GM23248 (cell line): ENCODE measurements at places on chromosomes 7 and 10.
A peak's percentile ranks its signal among the peaks of the same experiment; 100 is the strongest.

- peak; percentile 76 for DNase-seq
Observed at GRCh38 chr10:84329196-84329611, 815 bp downstream of the CCSER2 start.

DNA sequence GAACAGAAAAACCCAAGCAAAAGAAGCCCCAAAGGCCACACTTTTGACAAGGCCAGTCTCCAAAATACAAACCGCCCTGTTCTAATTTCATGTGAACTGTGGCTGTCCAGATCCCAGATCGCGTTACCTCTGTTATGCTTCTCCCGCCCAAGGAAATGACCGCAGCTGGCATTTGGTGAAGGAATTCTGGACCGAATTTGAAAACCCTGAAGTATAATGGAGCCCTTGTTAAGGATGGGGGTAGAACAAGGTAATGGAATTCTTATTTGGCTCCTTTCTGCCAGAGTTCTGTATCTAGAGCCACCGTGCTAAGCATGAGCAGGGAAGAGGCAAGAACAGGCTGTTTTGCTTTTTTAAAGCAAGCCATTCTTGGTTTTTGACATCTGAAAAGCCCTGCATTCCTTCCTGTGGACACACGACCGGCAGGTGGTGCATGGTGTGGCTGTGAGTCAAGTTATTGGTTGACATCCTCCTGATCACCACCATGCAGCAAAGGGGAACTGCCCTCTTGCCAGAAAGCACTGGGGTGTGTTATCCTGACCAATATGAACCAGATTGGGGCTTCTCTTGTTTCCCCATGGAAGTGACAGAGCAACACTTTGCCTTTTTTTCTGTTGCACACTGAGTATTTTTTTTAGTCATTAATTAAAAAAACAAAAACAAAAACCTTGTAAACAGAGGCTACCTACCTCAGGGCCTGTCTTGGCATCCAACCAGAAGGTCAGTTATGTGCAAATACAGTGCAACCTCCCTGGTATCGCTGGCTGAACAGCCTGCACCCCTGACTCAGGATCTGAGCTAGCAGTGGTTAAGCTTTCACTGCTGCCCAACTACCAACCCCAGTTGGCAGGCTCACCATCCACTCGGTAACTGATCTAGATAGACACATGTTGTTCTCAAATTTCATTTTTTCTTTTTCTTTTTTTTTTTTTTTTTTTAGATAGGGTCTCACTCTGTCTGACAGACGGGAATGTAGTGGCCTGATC is 14.2 kb downstream of the UCMA start:
- DNase-seq: peak; percentile 14

DNA sequence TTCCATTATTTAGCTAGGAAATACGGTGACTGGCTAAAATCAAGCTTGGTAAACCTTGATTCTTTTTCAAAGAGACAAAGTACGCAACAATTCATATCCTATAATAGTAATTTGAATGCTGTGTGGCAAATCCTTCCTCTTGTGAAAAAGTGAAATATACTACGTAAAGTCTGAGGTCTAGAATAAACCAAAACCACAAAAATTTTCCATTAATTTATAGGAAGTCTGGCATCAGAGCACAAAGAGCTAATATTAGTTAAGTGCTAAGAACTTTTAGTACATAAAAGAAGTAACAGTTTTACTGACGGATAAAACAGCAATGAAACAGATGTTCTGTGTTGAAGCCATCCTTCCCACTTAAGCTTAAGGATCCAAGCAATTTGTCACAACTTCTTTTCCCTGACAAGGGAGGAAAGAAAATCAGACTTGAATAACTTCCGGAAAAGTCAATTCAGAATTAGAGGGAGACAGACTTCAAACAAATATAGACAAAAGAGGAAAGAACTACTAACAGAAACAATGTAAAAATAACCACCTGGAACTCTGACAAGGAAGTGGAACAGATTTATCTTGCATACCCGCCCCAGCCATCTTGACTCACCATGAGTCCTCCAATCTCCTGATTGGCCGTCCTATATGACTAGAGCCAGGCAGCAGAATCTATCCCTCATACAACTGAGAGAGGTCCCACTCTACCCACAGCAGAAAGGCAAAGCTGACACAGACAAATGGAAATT is 34.6 kb downstream of the RHEB start:
- DNase-seq: peak; percentile 94

- DNase-seq: peak; percentile 50
Observed at GRCh38 chr7:40572810-40573465, 438.1 kb downstream of the SUGCT start.

DNA sequence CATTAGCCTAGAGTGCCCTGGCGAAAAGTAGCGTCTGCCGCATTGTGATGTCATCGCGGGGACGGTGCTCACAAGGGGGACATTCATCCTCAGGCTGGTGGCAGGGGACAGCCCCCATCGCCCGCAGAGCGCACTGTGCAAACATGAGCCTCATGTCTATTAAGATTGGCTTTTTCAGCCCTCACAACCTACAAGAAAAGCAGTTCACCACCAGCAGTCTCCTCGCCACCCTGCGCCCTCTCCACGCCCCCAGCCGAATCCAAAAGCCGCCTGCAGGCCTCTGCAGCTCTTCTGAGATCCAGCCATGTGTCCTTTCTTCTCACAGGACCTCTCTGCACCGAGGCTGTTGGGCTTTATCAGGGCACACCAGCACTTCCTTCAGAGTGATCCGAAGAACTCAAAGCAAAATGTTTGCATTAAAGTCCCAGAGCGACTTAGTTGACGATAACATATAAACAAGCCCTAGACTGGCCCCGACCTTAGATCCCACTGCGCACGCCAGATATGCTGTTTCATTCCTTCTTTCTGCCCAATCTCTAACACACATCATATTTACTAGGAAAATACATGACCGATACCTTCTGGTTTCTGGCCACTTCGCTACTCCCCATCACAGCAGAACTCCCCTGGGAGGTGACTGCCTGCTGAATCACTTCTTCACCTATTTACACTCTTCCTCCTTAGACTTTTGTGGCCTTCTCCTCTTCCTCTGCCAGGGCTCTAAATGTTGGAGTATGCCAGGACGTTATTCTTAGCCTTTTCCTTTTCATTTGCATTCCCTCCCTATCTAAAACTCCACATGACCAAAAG is 206.0 kb upstream of the SH2B2 start:
- no peak for DNase-seq

- no peak for DNase-seq
Observed at GRCh38 chr10:116118847-116119246, 154.2 kb downstream of the GFRA1 start.

DNA sequence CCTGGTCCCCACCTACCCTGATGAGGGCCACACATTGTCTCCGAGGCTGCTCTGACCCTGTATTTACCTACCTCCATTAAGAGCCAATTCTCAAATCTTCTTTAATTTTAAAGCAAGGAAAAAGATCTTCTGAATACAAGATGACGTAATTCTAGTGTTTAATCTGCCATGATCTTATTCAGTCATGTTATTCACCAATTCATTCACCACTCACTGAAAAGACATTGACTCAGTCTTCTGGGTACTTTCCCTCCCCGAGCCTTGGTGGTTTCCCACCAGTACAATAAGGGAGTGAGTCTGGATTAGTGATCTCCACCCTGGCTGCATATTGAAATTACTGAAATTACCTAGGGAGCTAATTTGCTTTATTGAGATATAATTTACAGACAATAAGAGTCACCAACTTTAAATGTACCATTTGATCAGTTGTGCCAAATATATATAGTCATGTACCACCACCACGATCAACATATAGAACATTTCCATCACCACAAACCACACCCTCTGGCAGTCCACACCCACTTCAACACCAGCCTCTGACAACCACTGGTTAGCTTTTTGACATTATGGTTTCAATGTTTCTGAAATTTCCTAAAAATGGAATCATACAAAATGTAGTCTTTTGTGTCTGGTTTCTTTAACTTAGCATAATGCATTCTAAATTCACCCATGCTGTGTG is 117.5 kb upstream of the UNC5B start:
- no peak for DNase-seq

DNA sequence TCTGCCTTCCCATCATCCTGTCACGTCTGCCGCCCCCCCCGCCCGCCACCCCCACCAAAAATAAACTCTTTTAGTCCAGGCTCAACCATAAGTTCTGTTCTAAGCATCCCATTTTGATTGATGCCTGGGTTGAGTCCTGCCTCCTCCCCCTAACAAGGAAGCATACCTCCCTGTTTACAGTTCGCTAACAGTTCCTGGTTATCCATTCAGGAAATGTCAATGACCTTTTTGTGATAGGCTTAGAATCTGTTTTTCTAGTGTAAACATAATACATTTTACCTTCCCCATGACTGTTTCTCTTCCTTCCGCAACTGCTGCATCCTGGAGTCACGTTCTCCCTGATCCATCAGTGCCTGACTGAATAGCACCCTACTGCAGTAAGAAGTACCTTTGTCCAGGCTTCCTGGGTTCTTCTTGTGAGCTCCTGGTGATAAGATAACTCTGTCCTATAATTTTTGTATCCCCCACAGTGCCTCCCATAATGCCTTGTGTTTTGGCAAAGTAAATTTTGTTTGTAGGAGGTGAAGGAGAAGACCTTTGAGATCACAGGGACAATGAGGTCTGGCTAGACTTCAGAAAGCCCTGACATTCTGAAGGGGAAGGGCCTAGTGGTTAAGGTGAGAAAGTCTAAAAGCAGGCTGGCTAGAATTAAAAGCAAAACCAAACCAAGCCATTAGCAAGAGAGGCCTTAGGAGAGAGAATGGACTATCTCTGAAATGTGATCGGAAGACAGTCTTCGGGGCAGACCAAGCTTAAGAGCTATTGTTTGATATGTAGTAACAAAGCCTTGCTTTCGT is 7.3 kb downstream of the AGFG2 start:
- no peak for DNase-seq

DNA sequence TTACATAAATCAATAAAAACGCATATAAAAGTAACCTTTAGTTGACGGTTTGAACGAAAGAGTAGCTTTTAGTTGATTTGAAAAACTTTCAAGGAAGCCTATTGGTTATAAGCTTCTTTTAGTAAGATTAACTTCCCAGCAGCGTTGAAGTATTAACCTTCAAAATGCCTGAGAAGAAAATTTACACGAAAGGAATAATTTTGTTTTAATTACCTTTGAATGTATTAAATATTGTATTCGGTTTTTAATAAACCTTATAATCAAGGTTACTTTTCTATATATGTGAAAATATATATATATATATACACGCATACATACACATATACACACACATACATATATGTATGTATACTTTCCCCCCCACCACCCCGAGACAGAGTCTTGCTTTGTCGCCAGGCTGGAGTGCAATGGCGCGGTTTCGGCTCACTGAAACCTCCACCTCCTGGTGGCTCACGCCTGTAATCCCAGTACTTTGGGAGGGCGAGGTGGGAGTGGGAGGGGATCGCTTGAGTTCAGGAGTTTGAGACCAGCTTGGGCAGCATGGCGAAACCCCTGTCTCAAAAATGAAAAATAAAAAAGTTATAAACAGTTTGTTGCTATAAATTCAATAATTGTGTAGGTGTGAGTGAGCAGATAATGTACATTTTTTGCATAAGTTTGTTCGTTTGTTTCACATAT is 57.6 kb upstream of the EZH2 start:
- DNase-seq: peak; percentile 79

GRCh38 chr10:45424668-45425404 is 50.8 kb downstream of the ALOX5 start:
- no peak for DNase-seq

GRCh38 chr7:88191911-88192310 is 27.9 kb downstream of the SRI start:
- no peak for DNase-seq

- no peak for DNase-seq
Observed at GRCh38 chr10:86653379-86653778, 968 bp upstream of the OPN4 start.

- no peak for DNase-seq
Observed at GRCh38 chr7:147878912-147879661, 711.5 kb upstream of the C7orf33 start.

DNA sequence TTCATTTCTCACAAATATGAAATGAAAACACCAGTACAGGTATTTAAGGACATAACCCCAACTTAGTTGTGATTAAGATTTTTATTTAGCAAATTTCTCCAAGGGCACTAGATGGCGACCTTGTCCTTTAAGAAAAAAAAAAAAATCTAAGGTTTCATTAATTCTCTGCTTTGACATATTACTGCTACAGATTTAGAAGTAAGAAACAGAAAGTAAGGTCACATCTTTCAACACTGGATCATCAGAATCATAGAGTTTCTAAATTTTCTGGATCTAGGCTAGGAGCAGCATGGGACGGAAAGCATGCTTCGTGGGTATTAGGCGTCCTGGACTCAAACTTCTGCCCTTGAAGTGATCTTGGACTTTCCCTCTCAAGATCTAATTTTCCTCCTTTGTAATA is 85.5 kb upstream of the PRKG1 start:
- DNase-seq: peak; percentile 63

DNA sequence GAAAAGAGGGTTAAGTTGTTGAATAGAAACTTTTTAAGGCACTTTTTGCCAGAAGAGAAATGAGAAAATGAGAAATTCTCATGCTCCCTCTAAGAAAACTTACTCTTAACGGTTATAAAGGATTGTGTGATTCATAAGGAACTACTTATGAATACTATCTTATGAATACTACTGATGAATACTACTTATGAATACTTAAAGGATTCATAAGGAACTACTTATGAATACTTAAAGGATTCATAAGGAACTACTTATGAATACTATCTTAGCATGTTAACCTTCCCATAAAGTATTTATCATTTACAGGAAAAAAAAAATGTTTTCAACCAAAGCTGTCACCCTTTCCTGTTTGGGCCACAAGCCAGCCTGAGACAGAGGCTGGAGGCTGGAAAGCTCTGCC is 53.1 kb upstream of the UCN3 start:
- no peak for DNase-seq

DNA sequence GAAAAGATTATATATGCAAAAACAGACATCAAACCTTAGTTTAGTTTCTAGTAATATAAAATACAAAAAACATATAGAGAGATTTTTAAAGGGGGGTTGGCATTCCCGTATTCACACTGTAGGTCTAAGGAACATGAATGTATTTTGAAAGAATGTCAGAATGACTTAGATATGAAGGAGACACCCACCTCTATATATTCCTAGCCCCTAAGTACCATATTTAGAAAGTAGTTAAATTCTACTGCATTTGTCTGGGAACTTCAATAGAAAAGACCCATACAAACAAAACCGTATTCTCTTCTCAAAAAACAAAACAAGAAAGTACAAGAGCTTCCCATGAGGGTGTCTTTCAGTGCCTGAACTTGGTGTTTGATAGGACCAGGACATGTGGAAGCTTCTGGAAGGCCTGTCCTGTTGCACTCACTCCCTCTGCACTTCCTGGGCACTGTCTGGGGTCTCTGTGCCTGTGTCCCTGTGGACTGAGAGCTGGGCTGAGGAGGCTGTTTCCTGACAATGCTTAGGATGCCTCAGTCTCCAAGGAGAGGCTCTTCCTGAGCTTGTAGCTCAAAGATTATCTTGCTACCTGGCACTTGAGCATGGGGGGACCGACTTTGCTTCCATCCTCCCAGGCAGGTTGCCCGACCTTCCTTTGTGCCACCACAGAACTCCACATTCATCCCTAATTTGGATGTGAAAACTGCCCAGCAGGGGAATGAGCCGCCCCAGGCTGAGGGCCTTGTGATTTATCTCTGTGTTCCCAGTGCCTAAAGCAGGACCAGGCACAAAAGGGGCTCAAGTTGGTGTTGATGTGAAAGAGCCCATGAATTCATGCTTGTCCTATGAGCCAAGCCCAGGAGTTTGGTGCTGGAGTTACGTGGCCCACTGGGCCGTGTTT is 44.4 kb upstream of the KLF6 start:
- DNase-seq: no peak
